ENCODE measurements at places on chromosomes 1 and 21.

DNA sequence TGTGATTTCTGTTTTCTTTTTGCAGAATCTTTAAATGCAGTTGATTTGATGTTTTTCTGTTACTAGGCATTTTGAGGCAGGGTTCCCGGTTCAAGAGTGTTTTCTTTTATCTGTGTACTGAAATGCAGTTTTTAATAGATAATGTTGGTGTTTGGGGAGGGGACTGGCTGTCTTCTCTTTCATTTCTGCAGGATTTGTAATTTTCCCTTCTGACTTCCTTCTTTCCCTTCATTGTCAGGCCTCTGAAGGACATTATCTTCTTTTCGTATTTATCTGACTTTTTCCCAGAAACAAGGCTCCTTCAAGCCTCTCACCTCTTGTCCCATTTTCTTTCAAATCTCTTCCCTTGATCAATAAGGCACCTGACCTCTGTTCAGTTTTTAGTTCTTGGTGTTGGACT is 1.5 kb upstream of the GALNT2 start:
- DNase-seq: no peak

DNA sequence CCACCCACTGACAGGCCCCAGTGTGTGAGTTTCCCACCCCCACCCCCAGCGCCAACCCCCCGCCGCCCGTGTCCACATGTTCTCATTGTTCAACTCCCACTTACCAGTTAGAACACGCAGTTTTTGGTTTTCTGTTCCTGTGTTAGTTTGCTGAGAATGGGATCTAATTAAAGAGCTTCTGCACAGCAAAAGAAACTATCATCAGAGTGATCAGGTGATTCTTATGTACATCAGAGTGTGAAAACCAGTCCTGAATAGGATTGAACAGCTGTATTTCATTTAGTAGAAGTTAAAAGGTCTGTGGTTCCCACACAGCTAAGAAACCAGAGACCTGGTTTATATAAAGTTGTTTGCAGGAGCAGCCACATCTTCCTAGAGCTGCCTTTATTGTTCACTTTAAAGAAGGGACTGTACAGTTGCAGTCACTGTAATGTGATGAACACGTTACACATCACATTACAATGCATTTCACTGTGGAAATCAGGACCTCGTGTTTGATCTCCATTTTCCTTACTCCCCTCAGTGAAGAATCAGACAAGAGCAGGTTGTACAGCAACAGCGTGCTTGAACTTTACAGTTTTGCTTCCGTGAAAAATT is 1.2 kb downstream of the GBP6 start:
- no peak for DNase-seq

GRCh38 chr21:14114251-14114650 is 96.5 kb downstream of the LIPI start:
- no peak for DNase-seq

GRCh38 chr1:230071316-230071715 is 4.3 kb downstream of the GALNT2 start:
- DNase-seq: no peak

GRCh38 chr1:202807451-202807925 is 733 bp downstream of the KDM5B start:
- DNase-seq: no peak

DNA sequence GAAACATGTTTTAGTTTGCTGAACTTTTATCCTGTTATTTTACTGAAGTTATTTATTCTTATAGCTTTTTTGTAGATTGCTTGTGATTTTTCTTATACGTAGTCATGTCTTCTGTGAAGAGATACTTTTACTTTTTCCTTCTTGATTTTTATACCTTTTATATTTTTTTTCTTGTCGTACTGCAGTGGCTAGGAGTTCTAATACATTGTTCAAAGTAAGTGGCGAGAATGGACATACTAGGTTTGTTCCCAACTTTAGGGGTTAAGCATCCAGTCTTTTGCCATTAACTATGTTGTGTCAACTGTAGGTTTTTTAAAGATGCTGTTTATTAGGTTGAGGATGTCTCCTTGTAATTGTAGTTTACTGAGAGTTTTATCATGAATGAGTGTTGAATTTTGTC is 36.3 kb downstream of the MAN1A2 start:
- DNase-seq: no peak

GRCh38 chr21:24705201-24705600 is 902.1 kb downstream of the MRPL39 start:
- DNase-seq: no peak

- no peak for DNase-seq
Measured at GRCh38 chr1:219269171-219269570, 95.5 kb downstream of the LYPLAL1 start.

DNA sequence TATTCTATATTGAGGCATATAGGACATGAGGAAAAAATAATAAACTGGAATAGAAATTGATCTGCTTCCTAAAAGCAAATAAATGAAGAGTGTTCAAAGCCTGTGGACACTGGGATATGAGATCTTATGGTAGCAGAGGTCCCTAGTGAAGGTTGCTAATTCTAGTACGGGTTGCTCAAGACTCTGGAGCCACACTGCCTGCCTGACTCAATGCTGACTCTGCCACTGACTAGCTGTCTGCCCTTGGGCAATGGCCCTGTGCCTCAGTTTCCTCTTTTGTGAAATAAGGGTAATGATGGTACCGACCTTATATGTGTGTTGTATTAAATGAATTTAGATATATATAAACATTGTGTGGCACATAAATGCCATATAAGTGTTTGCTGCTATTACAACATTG is 59.0 kb upstream of the C1orf53 start:
- no peak for DNase-seq

DNA sequence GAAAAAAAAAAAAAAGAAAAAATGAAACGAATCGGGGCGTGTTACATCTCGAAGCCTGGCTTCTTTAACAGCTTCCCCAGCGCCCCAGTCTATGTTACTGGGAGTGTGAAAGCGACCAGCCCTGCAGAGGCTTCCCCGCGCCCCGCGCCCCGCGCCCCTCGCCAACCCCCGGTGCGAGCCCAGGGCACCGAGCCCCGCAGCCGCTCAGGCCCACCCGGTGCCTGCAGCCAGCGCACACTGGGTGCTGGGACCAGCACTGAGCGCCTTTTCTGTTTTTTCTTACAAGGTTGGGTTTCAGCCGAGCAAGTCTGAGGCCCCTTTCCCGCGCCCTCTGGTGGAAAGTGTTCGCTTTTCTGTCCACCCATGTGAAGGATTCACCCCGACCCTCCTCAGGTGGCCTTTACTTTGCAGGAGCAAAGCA is 42.1 kb upstream of the ZNF496 start:
- peak; percentile 9 for DNase-seq

- DNase-seq: peak; percentile 79
Measured at GRCh38 chr1:58785442-58786058, 1.7 kb upstream of the JUN start.

- DNase-seq: peak; percentile 40
Measured at GRCh38 chr21:35840197-35840799, 220.0 kb downstream of the SETD4 start.

DNA sequence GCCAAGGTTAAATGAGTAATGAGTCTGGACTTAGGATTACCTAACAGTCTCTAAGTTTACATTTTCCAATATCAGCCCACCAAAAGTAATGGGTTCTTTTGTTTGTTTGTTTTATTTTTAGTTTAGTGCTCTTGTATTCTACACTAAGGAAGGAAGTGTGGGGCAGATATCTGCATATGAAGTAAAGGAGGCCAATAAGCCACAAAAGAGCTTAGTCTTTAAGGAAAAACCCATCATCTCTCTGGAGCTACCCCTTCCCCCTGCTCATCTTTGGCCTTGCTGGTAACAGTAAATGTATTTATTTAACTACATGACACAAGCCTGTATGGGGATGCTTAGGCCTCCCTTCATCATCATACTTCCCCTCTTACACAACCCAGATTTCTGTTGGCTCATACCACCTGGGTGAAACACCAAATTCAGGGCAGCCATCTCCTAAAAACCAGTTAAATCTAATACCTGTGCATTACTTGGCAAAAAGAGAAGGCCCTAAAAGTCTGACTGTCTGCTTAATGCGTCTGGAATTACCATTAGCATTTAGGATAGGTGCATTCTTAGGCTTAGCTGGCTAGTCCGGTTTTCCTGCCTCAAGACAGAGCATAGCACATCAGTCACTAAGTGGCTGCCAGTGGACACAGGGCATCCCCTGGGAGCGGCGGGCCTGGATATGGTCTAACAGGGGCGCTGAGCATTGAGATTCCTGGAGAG is 96.8 kb upstream of the ADGRL2 start:
- DNase-seq: no peak

DNA sequence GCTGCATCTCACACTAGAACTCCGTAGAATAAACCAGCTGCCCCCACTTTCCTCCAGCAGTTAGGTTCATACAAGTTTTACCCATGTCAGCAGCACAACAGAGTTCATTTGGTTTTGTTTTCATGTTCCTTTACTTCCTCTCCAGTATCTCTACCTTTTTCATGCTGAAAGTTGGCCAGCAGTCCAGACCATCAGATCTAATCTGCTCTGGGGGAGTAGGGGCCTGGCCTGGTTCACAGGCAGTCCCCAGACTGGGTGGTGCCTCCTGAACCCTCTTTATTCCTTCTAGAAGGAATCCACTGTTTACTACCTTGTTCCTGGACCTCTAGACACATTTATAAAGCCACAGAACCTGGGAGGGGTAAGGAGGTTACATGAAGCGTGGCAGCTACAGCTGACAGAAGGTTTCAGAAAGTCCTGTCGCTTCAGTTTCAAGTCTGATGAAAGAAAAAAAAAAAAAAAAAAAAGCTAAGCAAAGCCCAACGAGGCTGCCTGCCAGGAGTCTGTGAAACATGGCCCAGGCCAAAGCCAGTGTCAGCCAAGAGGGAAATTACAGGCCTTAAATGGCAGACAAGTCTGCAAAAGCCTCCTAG is 184.6 kb upstream of the JUN start:
- peak; percentile 11 for DNase-seq

DNA sequence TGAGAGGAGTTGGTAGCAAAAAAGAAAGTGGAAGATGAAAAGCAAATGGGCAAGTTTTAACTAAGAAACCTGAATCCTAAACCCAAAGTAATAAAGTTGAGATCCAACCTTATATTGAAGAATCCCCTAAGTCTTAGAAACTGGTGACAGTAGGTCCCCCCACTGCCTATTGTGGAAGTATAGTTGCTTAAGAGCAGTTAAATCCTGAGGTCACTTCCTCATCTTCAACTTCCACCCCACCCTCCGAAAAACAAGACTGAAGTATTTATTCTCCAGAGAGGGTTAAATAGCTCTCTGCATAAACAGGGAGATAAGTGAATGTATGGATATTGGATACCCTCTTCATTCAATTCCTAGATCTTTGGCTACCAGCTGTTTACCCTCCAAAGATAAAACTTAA is 3.3 kb upstream of the DSTYK start:
- DNase-seq: no peak

- DNase-seq: no peak
Measured at GRCh38 chr1:219813294-219813693, 115.1 kb downstream of the SLC30A10 start.

- DNase-seq: no peak
Measured at GRCh38 chr1:91804546-91805023, 81.4 kb downstream of the TGFBR3 start.

DNA sequence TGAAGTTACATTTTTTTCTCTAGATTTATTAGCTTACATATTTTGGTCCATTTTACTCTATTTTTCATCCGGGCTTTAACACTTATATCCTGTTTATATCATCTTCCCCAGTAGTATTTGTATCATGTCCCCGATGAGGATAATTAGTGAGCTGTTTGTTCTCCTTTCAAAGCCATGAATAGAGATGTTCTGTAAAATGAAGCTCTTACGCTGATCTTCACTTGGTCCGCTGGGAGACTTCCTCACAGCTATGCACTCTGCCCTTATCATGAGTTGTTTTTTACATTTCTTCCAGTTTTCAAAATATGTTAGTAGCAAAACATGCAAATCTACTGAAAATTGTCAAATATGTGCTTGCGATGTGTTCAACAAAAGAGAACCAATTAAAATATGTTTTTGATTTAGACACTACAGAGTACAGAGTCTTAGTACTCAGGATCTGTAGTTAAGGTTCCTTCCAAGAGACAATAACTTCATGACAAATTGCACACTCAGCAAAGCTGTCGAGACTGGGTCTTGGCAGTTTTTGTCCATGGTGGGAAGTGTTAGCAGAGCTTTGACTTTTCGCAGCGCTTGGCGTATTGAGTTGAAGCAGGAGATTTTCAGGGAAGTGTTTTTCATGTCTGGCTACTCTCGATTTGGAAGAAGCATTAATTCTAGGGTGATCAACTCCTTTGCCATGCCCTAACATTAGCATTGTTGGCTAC is 292.0 kb upstream of the ADAMTS5 start:
- DNase-seq: no peak

- DNase-seq: no peak
Measured at GRCh38 chr21:37073417-37074196, 553 bp downstream of the TTC3 start.

DNA sequence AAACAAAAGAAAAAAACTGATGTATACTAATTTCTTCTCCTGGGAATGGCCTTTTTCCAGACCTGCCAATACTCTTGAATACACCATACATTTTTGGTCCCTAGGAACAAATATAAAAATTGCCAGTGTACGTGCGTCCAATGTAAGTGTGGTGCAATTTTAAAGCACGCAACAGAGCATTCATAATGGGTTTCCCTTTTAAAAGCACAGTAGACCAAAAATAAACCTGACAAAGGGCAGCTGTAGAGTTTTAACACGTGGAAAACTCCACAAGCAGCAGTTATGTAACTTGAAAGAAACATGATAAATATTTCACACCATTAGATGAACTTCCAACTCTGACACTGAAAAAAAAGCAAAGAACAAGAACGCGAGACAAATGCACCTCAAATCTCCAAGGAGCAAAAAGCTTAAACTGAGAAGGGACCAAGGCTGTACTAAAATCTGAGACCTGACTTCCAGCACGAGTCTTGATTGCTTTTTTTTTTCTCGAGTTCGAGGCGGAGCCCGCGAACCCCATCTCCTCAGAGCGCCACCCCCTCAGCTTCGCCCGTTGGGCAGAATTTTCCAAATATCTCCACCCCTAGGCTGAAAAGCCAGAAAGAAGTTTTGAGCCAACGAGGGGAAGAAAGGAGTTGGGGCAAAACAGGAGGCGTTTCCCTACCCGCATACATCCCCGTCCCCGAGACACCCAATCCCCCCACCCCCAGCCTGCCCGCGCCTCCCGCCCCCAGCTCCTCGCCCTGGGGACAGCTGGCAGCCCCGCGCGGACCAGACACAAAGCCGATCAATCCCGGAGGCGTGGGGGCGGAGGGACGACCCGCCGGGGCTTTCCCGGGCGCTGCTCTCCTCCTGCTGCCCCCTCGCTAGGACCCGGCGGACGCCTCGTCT is at the start of gene JAM2:
JAM2 (plus strand) TSS at position 599 of the 891 bp plus-strand sequence. CDS start 564 bp downstream, outside the sequence.
- no peak for DNase-seq

GRCh38 chr1:201395936-201396335 is 3.2 kb downstream of the LAD1 start:
- DNase-seq: no peak

GRCh38 chr1:39104158-39105060 is 78.3 kb downstream of the NDUFS5 start:
- DNase-seq: no peak

GRCh38 chr1:55255901-55256300 is 40.7 kb upstream of the USP24 start:
- no peak for DNase-seq

- no peak for DNase-seq
Measured at GRCh38 chr1:1435106-1435903, at the start of gene VWA1. VWA1 (plus strand) TSS chr1:1435690; CDS start chr1:1435749, 59 bp downstream.

- DNase-seq: no peak
Measured at GRCh38 chr21:38351176-38351959, 94.6 kb downstream of the KCNJ15 start.

- peak; percentile 26 for DNase-seq
Measured at GRCh38 chr1:162562470-162562828, 927 bp downstream of the UAP1 start.

GRCh38 chr1:235851939-235852338 is 14.8 kb downstream of the LYST start:
- DNase-seq: no peak
